Naive thymus-derived CD4-positive, alpha-beta T cell (primary cell): ENCODE measurements at places on chromosomes 13 and 19.

DNA sequence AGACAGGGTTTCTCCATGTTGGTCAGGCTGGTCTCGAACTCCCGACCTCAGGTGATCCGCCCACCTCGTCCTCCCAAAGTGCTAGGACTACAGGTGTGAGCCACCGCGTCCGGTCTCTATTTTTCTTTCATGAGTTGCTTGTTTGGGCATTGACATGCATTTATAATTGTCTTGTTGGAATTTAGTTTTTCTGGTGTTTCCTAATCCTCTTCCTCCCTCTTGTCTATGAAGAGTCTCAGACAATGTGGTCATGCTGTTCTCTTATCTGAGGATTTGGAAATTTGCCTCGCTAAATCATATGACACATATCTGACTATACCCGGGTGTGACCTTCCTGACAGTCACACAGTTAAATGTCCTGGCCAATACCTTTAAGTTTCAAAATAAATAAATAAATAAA, 7.4 kb upstream of the CEACAM18 start:
- DNase-seq, result no peak

DNA sequence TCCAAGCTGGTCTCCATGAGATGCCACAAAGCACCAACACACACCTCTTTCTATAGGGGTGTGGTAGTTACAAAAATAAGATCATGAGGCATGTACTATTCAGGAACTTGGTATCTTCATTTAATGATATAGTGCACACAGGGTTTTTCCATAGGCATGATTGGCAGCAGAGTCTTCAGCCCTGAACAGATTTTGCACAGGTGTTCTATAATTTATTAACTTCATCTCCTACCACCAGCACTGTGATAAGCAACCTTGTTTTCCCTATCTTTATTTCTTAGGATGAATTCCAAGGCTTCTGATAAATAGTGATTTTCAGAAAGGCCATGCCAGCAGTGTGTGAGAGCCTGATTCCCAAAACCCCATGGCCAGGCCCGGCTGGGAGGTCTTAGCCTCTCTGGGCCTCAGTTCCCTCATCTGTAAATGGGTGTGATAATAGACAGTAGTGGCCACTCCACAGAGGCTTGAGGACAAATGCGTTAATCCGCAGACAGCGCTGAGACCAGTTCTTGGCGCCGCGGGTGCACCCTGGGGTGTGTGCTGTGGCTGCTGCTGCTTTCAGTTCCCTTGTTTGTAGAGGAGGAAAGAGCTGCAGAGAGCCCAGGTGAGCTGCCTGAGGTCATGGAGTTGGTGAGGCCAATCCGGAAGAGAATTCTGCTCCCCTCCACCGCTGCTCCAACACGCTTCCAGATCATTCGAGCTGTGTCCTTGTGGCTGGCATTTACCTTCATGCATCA, 33.1 kb downstream of the DHRS12 start:
- DNase-seq, result no peak

DNA sequence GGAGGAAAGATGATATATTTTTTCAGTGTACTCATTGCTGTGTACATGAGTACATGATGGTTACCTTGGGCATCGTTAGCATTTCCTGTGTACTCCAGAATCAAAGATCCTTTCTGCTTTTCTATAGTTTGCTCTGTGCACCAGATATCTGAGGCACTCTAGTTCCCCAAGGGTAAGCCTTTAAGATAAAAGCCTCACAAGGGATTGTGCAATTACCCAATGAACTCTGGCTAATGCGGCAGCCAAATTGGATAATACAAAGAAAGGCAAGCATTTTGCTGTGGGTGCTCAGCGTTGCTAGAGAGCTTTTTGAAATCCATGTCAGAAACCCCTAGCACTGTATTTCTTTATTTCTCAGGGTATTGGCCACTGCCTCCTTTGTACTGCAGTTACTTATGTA, 2.9 kb downstream of the CYSLTR2 start:
- no peak for DNase-seq

DNA sequence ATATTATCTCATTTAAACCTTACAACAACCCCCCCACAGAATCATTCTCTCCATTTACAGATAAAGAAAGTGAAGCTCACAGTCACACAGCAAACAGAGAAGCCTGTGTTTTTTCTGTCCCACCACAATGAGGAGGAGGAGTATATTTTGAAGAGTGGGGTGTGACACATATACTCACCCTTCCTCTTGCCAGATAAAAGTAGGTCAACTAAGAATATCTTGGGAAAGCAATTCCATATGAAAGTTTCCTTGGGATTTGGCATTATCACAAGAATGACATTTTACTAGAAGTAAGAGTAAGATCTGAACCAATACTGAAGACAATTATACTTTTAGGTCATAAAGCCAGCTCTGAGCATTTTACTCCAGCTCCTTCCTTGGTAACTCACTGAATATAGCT, 287.5 kb upstream of the HTR2A start:
- no peak for DNase-seq

- no peak for DNase-seq
These were observed 89.3 kb downstream of the KL start for GRCh38 chr13:33105387-33106005.

GRCh38 chr19:32876919-32877285, 7.3 kb upstream of the SLC7A9 start:
- DNase-seq, result no peak

DNA sequence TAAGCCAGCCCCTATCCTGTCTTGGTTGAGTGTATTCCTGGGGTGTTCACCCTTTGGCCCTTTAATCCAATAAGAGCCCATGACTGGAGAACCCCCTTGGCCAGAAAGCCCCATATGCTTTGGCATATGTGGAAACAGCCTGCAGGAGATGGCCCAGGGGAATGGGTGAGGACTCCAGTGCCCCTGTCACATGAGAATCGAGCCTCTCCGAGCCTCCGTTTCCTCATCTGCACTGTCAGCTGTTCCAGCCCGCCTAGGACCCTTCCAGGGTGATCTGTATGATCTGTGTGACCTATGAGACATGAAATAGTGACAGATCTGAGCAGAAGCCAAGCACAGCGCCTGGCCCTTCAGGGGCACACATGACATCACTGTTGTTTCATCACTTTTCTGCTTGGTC, 300.7 kb downstream of the ZNF536 start:
- DNase-seq, result no peak

- no peak for DNase-seq
These were observed 605.3 kb upstream of the SLC10A2 start for GRCh38 chr13:103671547-103671946.

DNA sequence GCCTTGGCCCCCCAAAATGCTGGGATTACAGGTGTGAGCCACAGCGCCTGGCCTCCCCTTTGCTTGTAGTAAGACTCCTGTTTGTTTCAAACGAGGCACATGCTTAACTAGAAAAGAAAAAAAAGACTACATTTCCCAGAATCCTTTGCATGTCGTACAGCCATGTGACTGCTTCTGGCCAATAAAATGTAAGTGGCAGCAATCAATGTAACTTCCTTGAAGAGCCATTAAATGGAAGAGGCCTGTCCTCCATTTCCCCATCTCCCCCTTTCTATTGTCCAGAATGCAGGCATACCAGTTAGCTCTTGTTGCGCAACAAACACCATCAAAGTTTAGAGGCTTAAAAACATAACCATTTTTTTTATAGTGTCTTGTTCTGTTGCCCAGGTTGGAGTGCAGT, 10.4 kb upstream of the GPR32 start:
- DNase-seq, result no peak
